ENCODE measurements at places on chromosomes 7 and 10.

DNA sequence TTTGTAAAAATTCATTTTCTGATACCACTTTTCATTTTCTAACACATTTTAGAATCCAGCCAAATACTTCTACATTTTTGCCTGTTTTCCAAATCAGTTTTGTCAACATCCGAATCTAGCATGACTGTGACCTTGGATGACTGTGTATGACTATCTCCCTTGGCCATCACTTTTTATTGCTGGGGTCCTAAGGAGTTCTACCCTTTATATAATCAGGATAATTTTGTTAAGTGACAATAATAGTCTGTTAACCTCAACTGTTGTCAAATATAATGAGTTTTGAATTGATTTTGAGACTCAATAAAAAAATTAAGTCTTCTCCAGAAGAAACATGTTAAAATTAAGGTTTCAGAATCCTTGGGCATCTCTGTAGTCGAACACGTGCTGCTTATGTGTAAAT lies 53.3 kb downstream of the SEC23IP start:
- DNase-seq, result no peak

DNA sequence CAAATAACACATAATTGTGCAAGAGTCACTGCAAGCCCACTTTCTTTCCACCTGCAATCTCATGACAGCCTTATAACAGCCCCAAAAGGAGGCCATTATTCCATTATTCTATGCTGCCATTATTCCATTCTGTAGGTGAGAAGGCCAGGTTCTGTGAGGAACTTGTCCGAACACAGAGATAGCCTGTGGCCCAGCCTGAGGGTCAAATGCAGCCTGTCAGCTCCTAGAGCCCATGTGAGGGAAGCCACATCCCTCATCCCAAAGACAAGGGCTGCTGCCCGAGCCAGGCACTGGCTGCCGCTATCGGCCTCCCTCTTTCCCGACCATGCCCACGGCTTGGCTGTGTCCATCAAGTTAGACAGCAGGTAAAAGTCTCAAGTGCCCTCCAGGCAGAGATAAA lies 24.1 kb upstream of the C10orf71 start:
- DNase-seq, result no peak

- DNase-seq, result no peak
Observed at GRCh38 chr7:38858259-38858884, 50.6 kb downstream of the VPS41 start.

GRCh38 chr7:134140889-134141867 lies 14.0 kb downstream of the LRGUK start:
- DNase-seq, result no peak
